Brain microvascular endothelial cell (primary cell): ENCODE measurements at places on chromosomes 5 and 9.

DNA sequence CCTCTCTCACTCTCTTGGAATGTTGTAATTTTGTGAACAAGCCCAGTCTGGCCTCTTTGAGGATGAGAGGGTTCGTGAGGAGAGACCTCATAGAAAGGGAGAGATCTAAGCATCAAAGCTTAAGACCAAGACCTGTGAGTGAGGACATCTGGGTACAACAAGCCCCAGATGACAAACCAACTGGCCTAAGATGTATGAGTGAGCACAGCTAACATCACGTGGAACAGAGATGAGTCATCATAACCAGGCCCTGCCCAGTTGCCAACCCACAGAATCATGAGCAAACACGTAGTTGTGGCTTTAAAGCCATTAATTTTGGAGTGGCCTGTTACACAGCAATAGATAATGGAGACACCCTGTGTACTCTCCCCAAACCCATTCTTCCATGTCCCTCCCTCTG is 439.1 kb upstream of the KIF2A start:
- peak; percentile 37 for DNase-seq

DNA sequence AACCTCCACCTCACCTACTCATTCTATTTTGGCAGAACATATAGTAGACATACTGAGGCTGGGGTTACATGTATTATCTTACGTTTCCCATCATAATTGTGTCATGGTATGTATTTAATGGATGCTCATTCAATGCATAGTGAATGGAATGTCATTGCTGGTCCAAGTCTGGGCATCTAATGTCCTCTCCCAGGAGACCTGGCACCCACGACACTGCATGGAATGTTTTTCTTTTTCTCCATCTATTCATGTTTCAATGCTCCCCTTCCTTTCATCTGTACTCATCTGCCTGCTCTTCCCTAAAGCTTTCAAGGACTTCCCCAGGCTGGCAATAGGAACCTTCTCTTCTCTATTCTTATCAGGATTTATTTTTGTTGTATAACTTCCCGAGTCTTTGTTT is 50.8 kb upstream of the SLIT3 start:
- no peak for DNase-seq

DNA sequence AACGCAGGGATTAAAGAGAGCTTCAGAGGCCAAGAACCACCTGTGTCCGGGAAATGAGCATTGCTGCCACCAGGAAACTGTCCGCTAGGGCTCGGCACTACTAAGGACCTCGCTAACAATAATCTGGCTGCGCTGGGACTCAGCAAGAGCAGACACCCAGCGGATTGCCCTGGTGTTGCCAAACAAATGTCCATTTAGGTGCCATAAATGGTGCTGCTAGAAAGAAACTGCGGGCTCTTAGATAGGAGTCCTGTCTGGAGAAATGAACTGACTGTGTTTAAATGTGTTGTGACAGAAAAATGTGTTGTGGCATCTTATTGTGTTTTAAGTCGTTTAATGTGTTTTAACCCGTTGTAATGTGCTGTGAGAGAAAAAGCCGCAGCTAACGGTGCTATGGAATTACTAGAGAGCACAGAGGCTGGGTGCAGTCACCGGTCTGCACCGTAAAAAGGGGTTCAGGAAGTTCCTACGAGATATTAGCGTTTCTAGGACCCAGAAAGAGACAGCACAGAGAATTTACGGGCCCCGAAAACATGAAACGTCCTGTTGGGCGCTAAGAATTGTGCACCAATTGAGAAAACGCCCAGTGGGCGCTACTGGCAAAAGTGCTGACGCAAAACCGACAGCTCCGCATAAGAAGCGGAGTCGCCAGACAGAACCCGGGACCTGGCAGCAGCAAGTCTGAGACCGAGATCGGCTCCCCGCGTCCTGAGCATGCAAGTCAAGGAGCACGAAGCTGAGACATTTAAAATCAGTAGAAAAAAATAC is 90.6 kb downstream of the ANXA2R start:
- DNase-seq = peak; percentile 87

- DNase-seq = no peak
Observed at GRCh38 chr5:137206030-137206715, 293.0 kb downstream of the SPOCK1 start.

DNA sequence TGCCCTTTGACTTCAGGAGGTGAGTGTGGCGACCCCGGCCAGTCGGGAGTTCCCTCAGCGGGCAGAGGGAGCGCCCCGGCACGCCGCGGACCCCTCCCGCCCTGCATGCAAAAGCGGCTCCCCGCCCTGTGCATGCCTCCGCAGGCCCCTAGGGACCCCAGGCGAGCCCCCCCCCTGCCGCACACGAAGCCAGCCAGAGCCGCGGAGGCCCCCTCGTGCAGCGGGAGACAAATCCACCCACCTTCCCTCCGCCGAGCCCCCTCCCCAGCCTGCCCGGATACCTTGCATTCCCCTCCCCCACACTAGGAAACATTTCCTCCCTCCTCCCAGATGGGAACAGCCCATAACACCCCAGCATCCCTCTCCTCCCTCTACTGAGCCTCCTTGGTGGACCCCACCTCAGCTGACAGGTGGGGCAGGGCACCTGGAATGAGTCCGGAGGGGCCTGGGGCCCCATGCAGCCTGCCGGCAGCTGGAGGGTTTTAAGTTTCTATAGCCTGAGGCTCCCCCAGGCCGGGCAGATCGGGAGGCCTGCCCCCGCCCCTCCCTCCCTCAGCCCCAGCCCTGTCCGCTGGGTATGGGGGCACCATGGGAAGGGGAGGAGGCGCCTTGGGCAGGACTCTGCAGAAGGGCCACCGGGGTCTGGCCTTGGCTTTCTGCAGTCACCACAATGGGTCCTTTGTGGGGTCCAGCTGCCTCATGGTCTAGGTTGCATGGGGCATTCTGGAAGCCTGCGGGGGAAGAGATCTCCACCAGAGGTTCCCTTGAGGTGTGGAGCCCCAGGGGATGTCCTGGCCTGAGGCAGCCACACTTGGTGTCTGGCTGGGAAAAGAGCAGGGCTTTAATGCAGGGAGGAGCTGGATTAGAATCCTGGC is 601 bp downstream of the ERGIC1 start:
- DNase-seq = no peak

DNA sequence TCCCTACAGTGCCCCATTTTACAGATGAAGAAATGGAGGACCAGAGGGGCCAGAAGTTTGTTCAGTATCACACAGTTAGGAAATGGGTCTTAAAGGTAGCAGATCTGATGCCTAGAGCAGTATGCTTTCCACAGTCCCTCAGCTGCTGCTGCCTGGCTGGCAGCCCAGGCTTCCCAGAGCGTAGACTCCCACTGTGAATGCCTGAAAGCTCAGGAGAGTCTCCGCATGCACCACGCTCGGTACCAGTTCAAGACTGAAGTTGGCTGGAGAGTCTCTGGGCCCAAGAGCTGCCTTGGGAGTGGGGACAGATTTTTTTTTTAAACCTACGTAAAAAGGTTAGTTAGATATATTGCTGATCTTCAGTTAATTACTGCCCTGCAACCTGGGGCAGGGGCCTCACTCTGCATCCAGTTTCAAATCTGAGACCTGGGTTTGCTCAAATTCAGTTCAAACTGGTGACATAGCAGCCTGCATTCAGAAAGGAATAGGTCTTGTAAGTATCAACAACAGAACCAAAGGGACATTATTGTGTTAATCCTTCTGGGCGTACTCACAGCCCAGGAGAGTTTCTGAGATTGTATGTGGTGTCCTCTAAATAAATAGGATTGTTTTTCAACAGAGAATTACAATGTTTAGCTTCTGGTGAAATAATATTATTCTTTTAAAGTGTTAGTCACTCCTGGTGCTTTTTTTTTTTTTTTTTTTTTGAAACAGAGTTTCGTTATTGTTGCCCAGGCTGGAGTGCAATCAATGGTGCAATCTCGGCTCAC is 8.3 kb downstream of the NANS start:
- DNase-seq = no peak

- no peak for DNase-seq
Observed at GRCh38 chr9:110971234-110971633, 67.0 kb downstream of the LPAR1 start.

- peak; percentile 92 for DNase-seq
Observed at GRCh38 chr5:9188131-9188530, 357.7 kb downstream of the SEMA5A start.

DNA sequence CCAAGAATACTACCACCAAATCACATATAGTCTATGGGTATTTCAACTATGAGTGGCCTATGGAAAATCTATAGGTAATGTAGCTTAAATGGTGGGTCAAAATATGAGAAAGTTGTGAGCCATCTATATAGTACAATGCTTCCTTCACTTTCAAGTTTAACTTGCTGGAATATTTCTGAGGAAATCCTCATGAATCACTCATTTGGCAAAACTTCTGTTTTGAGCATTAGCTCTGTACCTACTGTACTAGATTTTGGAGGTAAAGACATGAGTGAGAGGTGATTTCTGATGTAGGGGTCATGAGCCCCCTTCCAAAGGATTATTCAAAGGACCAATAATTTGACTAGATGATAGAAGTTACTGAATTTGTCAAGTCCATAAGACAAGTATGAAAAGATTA is 80.6 kb upstream of the DAB2 start:
- no peak for DNase-seq

DNA sequence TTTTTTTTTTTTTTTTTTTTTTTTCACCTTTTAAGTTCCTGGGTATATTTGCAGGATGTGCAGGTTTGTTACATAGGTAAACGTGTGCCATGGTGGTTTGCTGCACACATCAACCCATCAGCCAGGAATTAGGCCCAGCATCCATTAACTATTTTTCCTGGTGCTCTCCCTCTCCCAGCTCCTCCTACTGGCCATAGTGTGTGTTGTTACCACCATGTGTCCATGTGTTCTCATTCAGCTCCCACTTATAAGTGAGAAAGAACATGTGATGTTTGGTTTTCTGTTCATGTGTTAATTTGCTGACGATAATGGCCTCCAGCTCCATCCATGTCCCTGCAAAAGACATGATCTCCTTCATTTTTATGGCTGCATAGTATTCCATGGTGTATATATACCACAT is 350.5 kb downstream of the MAN2A1 start:
- no peak for DNase-seq

DNA sequence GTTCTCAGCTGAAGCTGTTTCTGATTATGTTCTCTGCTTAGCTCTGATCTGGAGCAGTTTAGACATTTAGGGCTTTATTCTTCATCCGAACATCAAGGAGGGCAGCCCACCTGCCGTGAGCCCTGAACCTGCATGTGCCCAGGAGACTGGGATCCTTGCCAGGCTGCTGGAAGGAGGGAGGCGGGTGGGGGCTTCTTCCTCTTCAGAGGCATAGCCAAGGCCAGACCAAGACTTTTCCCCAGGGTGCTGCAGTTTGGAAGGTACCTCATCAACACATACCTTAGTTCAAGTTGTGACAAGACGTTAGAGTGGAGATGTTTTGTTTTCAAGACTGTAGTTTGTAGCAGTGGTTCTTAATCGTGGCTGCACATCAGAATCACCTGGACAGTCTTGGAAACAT is 64.9 kb downstream of the RALGPS1 start:
- DNase-seq = no peak

- DNase-seq = no peak
Observed at GRCh38 chr9:17319864-17320263, 185.0 kb downstream of the CNTLN start.

DNA sequence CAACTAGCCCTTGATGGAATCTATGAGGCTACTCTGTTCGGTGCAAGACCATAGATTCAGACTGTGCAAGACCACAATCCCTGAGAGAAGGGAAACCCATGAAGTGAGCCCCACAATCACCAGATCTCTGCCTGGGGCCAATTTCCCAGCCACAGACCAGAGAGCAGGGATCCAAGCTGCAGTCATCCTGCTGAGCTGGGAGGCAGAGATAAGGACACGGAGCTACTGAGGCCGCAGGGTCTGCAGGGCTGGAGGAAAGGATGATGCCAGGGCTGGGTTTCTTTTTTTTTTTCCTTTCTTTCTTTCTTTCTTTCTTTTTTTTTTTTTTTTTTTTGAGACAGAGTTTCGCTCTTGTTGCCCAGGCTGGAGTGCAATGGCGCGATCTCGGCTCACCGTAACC is 47.7 kb upstream of the FUBP3 start:
- DNase-seq = no peak

- no peak for DNase-seq
Observed at GRCh38 chr5:6461006-6461405, 12.3 kb downstream of the UBE2QL1 start.

DNA sequence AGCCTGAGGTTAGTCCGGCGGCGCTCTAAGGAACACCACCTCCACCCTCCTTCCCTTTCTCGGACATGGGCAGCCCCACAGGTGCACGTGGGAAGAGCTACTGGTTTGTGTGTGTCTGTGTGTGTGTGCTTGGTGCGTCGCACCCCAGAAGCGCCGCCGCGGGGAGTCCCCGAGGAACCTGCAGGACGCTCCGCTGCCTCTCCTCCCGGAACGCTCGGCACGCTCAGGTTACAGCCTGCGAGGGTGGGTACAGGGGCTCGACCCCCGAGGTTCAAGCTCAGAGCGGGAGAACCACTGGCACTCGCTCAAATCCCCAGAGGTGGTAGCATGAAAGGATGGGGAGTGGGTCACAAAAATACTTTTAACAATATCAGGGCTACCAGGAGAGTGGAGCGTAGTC is 2.0 kb downstream of the ASTN2 start:
- no peak for DNase-seq

DNA sequence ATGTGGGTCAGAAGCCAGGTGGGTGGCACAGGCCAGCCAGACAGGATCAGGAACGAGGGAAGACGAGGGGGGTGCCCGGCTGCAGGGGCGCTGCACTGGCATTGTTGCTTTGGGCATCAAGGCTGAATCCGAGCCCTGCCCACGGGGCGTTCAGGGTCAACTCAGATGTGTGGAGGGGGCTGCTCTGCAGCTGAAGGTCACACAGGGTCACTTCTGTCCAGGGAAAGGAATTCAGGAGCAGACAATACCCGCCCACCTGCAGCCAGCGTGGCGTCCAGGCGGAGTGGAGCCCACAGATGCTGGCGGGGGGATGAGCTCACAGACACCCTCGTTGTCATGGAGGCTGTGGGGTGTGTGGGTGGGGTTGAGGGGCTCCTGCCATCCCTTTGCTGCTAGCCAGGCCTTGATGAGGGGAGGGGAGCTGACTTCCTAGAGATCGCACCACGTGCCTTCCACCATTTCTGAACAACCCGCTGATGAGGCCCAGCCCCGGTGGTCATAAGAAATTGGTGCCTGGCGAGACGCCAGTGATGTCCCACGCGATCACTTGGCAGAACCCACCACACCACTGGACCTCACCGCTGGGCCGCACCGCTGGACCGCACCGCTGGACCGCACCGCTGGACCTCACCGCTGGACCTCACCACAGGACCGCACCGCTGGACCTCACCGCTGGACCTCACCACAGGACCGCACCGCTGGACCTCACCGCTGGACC is 31.2 kb downstream of the MRPL36 start:
- no peak for DNase-seq

DNA sequence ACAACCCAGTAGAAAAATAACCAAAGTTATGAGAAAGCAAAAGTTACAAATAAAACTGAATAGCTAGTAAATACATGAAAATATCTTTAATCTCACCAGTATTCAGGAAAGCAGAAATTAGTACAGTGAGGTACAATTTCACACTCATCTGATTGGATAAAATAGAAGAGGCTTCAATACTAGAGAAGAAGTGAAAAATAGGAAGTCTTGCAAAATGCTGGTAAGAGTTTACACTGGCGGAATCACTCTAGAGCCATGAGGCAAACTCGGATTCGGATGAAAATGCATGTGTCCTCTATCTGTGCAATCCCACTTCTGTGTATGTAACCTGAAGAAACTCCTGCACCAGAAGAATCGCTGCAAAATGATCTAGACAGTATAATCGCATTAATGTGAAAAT is 128.9 kb downstream of the CCDC192 start:
- DNase-seq = no peak

GRCh38 chr5:9094582-9094981 is 451.3 kb downstream of the SEMA5A start:
- peak; percentile 20 for DNase-seq
